ENCODE measurements at places on chromosomes 3 and 15.
A peak's percentile ranks its signal among the peaks of the same experiment; 100 is the strongest.

- no peak for DNase-seq
These were observed 175.4 kb upstream of the NR2E3 start for GRCh38 chr15:71634820-71635560.

- DNase-seq = peak; percentile 87
These were observed 69.6 kb upstream of the THBS1 start for GRCh38 chr15:39511000-39511915.

DNA sequence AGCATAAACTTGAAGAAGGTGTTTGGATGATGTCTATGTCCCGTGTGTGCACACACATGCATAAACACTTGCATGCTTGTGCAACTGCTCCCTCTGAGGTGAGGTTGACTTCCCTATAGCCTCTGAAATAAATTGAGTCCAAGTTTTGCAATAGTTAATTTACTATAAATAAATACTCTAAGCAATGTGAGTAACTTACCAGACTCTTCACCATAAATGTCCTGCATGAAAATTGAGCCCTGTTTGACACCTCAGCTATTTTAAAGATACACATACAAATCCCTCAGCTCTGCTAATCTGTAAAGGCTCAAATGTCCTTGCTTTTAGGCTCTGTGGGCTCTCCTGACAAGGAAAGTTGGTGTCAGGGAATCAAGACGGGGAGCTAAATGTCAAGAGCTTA, 37.1 kb downstream of the GJD2 start:
- DNase-seq = no peak

- DNase-seq = no peak
These were observed 130.8 kb upstream of the PRR20G start for GRCh38 chr3:127418560-127419147.
